ENCODE measurements at places on chromosomes 13 and 19.

DNA sequence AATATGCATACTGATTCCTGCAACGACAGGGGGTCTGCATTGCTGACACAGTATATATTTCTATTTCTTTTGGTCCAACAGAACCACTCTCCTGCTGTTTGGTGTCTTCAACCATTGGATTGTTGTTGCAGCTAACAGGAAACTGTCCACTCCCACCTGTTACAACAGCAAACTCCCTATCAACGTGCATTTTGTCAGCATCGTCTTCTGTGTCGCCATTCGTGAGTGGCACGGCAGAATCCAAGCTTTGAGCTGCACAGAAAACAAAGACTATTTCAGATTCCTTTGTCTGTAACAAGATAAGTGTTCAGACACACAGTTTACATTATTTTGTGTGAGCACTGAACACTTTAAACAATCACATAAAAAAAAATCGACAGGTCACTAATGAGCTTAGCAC is 31.3 kb downstream of the ANKRD10 start:
- no peak for DNase-seq

GRCh38 chr13:51067210-51067701 is 43.8 kb downstream of the C13orf42 start:
- DNase-seq = no peak

- no peak for DNase-seq
These were observed 472.1 kb upstream of the TSHZ3 start for GRCh38 chr19:31821346-31821745.

- no peak for DNase-seq
These were observed 1002.4 kb upstream of the PCDH9 start for GRCh38 chr13:68232351-68233130.

- no peak for DNase-seq
These were observed 612.7 kb downstream of the SLITRK6 start for GRCh38 chr13:85186356-85187045.

DNA sequence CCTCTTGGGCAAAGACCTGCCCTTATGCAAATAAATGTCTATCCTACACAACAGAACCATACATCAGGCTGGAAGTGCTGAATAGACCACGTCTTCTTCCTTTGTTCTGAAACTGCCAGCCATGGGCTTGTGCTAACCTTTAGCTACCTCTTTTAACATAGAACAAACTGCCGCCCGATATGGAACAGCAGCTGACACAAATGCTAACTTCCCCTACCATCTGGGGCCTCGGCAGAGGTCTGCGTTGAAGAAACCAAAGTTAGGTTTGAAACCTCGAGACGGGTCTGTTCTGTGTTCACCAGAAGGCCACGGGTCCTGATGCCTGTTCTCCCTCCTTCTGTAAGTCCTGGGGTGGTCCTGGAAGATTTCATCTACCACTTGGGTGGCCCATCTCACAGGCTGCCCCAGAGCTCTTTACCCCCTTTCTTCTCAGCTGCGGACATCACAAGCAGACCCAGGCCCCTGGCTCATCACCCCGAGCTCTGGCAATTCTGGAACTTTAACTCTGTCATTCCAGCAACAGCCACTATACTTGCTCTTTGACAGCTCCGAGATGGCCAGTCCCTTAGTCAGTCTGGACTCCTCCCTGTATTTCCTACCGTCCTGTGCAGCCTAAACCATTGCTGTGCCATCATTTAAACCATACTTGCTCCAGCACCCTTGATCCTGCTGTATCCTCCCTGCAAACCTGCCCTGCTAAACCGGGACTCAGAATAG is 146.7 kb downstream of the USP12 start:
- no peak for DNase-seq

DNA sequence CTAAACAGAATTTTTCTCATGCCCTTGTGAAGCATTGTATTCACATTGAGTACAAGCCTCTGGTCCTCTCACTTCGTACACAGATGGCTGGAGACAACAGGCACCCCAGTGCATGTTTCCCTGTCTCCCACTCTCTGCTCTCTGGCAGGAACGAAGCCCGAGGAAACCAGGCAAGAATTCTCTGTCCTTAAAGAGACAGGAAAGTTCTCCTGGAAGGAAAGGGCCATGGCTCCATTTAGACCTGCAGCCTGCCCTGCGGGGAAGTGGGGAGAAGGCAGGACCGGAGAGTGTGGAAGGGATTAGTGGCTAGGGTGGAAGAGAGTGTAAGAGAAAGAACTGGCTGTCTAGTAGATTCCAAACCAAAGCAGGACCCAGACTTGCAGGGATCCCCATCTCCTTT is 15.5 kb upstream of the AMER2 start:
- DNase-seq = no peak

GRCh38 chr13:110282316-110282841 is 24.6 kb downstream of the COL4A1 start:
- DNase-seq = no peak

GRCh38 chr13:60135344-60135743 is 28.4 kb downstream of the DIAPH3 start:
- no peak for DNase-seq

DNA sequence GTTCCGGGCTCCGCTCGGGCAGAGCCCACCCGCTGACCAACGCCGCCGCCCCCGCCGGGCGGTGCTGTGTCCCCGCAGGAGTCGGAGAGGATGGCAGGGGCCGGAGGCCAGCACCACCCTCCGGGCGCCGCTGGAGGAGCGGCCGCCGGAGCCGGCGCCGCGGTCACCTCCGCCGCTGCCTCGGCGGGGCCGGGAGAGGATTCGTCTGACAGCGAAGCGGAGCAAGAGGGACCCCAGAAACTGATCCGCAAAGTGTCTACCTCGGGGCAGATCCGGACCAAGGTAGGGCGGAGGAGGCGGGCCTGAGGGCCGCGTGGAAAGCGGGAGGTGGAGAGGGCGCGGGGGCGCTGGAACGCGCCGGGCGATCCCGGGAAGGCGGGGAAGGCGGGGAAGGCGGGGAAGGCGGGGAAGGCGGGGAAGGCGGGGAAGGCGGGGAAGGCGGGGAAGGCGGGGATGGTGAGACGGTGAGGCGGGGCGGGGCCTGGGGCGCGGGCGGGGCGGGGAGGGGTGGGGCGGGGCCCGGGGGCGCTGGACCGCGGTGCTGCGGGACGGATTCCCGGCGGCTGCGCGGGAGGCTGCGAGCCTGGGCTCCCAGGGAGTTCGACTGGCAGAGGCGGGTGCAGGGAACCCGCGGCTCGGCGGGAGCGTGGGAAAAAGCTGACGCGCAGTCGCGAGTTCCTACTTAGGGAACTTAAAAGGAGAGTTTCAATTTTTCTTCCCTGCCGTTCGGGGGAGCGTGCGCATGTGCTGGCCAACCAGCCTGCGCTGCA is 421 bp downstream of the DGKH start:
- DNase-seq = peak; percentile 53

GRCh38 chr13:51033421-51034185 is 77.5 kb downstream of the C13orf42 start:
- no peak for DNase-seq

DNA sequence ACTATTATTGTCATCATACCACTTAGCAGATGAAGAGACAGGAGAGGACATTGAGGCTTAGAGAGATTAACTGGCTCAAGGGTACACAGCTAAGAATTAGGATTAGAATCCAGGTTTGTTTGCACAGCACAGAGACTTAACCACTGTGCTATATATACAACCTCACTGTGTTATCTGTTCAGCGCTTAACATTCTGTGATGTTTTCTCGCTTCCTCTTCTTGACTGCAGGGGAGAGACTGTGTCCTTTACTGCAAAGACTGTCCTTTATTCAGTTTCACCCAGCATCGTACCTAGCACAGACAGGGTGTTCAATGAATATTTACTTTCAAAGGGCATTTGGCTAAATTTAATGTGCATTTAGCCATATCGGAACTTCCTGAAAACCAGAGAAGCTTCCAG is 54.9 kb upstream of the PCDH8 start:
- no peak for DNase-seq

GRCh38 chr19:55206664-55207500 is 2.4 kb downstream of the PTPRH start:
- peak; percentile 85 for DNase-seq

DNA sequence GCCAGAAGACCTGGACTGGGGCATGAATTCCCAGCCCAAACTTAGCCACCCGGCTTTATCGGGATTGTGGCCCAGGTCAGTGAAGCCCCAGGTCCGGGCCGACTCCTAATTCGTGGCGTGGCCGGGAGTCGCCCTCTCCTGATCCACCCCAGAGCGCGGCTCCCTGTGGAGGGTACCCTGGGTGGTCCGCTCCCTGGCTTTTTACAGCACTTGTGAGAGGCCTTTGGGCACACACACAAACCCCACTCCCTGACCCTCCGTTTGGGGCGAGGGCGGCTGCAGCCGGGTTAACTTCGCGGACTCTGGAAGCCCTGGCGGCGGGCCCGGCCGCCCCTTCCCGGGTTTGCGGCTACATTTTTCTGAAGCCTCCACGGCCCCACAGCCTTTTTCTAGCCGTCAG is 56.4 kb downstream of the ZNF568 start:
- DNase-seq = no peak

DNA sequence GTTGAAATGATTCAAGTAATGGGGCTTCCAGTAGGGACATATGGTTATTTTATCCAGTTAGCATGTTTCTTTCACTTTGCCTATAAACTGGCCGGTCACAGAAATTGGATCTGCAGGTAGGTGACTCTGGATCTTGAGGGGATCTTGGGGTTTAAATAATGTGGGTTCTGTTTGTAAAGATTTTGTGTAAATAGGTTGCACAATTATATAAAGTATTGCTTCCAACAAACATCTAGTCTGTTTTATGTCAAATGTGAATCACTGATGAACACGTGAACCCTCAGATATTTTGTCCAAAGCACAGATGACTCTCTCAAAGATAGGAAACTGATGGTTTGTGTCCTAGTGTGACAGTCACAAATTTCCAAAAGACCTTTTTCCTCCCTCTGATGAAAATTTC is 98.4 kb downstream of the ZIC5 start:
- no peak for DNase-seq

- no peak for DNase-seq
These were observed 442.3 kb downstream of the FGF9 start for GRCh38 chr13:22112956-22113745.

GRCh38 chr19:21921691-21922180 is 85.8 kb upstream of the ZNF43 start:
- DNase-seq = no peak

GRCh38 chr13:52164989-52165388 is 5.6 kb upstream of the NEK3 start:
- DNase-seq = no peak

DNA sequence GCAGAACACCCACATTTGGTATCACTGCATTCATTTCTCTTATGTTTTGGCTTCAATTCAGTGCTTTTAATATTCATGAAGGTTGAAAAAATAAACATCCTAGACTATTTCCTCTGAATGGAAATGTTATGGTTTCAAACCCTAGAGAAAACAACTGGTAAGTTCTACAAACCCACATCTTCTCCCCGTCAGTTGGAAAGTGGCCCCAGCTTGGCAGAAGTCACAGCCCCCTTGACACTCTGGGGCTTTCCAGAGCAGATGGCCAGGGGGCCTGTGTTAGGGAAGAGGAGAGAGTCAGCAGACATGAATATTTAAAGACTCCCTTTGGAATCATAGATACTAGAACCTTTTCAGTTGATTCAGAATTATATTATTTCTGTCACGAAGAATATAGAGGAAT is 123.9 kb downstream of the SHISA2 start:
- DNase-seq = no peak

DNA sequence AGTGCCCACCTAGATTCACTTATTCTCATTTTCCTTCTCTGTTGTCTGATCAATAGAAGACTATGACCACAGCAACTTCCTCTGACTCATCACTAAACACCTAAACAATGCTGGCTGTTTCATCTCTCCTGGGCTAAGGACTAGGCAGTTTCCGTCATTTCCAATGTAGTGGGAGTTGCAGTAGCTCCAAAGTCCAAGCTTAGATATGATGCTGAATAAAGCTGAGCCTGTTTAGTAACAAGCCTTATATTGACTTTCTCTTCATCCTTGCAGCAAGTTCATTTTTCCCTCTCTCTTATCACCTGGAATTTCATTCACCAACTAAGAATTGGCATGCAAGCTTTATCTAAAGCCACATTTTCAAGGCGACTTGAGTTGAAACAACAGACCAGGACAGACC is 53.5 kb upstream of the PCDH9 start:
- DNase-seq = no peak

DNA sequence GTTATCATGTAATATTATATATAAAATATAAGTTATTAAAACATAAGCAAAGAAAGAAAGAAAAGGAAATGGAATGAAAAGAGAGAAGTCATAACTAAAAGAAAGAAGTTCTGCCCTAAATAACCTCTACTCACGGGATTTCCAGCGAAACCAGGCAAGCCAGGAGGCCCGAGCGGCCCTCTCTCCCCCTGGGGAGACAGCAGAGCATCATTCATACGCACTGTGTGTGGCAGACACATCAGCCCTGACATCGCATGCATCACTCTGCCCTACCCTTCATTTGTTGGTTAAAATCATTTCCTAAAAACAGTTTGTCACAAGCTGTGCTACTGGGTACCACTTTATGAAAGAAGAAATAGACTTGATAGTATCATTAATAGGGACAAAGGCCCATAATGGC is 95.2 kb downstream of the COL4A1 start:
- DNase-seq = no peak

GRCh38 chr19:40529093-40529954 is 47.3 kb upstream of the SHKBP1 start:
- DNase-seq = peak; percentile 91

GRCh38 chr19:2306281-2306806 is 1.6 kb downstream of the LINGO3 start:
- DNase-seq = no peak

GRCh38 chr13:59094181-59094580 is 1069.5 kb downstream of the DIAPH3 start:
- no peak for DNase-seq

Data from hematopoietic multipotent progenitor cell treated with erythropoietin and hydrocortisone succinate and interleukin-3 and kit ligand, for 15 days (in vitro differentiated cells).